ENCODE measurements at places on chromosomes 12 and 14.

DNA sequence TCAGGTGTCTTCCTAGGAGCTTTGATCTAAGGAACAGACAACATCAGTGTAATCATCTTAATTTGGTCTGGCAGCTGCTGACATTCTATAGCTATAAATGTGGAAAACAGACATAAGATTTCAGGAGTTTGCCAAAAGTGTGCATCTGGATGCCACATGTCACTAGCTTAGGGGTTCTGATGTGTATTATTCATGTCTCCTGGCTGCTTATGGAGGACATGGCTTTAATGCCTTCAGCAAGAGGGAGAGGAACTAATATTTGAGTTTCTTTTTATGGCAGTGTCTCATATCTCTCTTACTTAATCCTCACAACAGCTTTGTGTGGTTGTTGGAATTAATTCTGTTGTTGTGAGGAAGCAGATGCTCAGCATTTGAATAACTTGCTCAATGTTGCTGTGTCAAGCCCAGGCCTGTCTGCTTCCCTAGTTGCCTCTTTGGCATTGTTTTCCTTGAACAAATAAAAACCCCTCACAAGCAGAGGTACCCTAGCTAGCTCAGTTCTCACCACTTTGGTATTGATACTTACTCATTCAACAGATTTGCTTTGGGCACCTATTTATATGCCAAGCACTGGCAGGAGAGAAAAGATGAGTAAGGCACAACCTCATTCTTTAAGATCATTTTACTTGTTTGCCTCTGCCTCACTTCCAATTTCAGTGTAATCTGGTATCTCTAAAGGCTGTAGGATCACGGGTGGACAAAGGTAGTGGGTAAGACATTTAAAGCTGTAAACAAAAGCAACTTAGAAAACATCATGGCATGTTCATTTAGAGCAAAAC lies 39.8 kb upstream of the EID3 start:
- H3K4me1 ChIP-seq, result no peaks in the 10 kb centered on the region
- H3K4me3 ChIP-seq, result no peak overlapping the region
- H3K36me3 ChIP-seq, result no peaks in the 10 kb centered on the region
- no peaks in the 10 kb centered on the region for H3K27me3 ChIP-seq
- no peak for DNase-seq

DNA sequence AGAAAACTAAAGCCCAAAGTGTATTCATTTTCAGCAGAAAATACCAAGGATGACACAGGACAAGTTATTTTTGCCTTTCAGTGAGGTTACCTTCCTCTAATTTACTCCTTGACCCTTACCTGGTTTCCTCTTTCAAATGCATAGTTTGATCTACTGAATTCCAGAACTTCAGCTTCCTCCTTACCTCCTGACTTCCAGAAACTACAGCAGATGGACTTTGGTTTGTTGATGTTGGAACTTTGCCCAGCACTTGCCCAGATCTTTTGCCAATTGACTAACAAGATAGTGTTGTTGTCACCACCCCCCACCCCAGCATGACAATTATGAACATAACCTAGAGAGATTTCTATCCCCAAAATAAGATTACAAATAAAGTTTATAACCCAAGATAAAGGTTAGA lies 63.2 kb downstream of the NAV3 start:
- H3K36me3 ChIP-seq, result no peaks in the 10 kb centered on the region
- no peaks in the 10 kb centered on the region for H3K27me3 ChIP-seq
- H3K27ac ChIP-seq, result no peak overlapping the region
- H3K4me1 ChIP-seq, result no peaks in the 10 kb centered on the region
- no peak overlapping the region for H3K4me3 ChIP-seq
- no peak for DNase-seq

GRCh38 chr12:51534216-51535074 lies 56.6 kb upstream of the SCN8A start:
- no peak overlapping the region for H3K27ac ChIP-seq
- H3K4me3 ChIP-seq, result no peak overlapping the region
- H3K27me3 ChIP-seq, result peaks cover 19% of the 10 kb centered on the region
- H3K4me1 ChIP-seq, result no peaks in the 10 kb centered on the region
- no peaks in the 10 kb centered on the region for H3K36me3 ChIP-seq

DNA sequence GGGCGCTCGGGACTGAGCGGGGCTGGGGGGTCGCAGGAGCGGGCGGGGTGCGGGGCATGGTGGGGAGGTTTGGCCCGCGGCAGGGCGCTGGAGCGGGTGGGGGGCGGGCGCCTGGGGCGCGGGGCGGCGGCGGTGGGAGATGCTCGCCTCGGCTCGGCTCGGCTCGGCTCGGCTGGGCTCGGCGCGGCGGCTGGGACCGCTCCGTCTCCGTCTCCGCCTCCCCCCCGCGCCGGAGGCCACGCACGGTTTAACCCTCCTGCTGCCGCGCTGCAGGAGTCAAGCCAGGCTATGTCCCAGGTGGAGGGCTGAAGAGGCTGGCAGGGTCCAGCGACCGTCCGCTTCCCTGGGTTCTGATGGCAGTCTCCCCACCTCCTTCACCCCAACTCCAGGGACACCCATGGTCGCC lies at the start of gene PIANP:
Gene PIANP (minus strand): TSS at position 170 of the 406 bp plus-strand sequence. CDS start 2,754 bp downstream, outside the sequence.
- peak; percentile 54 for DNase-seq
- no peak within 1 kb of the TSS for H3K27ac ChIP-seq
- no peaks in the 10 kb centered on the region for H3K36me3 ChIP-seq
- peaks cover 23% of the 10 kb centered on the region for H3K4me1 ChIP-seq
- peaks cover 23% of the 10 kb centered on the region for H3K27me3 ChIP-seq

DNA sequence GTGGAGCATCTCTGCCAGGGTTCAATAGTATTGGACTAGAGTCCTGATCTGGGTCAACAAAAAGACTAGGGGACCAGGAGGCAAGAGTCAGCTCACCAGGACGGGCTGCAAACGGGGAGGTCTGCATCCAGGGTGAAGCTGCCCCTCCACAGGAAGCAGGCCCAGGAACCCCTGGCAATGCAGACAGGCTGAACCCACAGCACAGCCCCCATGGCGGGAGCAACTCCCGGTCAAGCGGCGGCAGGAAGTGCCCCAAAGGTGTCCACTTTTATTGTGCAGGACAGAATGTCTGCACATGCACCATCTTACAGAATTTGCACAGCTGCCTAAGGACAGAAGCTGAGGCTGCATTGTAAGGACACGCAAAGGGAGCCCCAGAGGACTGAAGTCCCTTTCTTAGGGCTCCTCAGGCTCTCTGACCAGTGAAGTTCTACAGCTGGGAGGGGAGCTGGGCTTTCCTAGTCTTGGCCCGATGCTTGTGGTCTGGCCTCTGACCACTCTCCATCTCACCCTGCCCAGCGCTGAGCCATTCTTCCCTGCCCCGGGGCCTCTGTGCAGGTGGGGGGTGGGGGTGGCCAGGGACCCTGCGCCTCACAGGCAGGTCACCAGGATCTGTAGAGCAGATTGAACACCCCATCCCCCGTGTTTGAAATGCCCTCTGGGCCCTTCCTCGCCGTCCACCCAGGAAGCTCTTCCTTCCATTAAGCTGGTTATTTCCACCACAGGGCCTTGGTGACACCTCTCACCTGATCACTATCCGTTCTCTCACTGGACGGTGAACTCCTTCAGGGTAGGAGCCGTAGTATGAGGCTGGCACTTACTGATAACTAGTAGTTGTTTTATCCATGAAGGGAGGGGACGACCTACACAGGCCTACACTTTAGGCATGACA lies 75.9 kb downstream of the NINJ2 start:
- H3K27ac ChIP-seq, result no peak overlapping the region
- no peaks in the 10 kb centered on the region for H3K27me3 ChIP-seq
- H3K4me1 ChIP-seq, result no peaks in the 10 kb centered on the region
- no peaks in the 10 kb centered on the region for H3K36me3 ChIP-seq
- DNase-seq, result no peak

DNA sequence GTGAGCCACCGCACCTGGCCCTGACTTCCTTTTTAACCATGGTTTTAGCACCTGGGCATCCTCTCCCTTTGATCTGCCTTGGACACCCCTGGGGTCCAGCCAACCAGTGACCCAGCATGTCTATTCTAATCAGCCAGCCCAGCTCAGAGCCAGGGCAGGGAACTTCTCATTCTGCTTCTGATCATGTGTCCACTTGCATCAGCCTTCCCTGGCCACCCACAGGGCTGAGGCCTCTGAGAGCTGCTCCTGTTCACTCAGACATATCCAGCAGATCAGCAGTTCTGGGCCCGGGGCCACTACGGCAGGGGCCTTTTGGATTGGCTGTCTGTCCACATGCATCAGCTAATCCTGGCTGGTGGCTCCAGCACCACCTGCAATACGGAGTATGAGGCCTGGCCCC lies 117.9 kb upstream of the MAP1LC3B2 start:
- no peak overlapping the region for H3K27ac ChIP-seq
- no peak for DNase-seq
- H3K36me3 ChIP-seq, result no peaks in the 10 kb centered on the region
- peaks cover 6% of the 10 kb centered on the region for H3K27me3 ChIP-seq

DNA sequence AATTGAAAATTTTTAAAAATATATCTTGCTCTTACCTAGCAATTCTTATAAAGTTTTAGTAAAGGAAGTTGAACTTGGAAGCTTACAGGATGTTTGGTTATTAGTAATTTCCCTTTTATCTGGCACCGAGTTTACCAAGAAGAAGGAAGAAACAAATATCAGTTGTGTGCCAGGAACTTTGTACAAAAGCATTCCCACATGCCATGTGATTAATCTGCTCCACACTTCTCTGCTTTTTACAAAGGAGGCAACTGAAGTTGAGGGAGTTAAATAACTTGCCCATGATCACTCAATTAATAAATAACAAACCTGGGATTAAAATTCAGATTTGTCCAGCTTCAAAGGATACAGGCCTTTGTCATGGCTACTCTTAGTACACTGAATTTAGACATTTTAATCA lies 122.5 kb upstream of the BCAT1 start:
- H3K4me3 ChIP-seq, result no peak overlapping the region
- no peaks in the 10 kb centered on the region for H3K27me3 ChIP-seq
- H3K4me1 ChIP-seq, result peaks cover 2% of the 10 kb centered on the region
- H3K27ac ChIP-seq, result no peak overlapping the region

DNA sequence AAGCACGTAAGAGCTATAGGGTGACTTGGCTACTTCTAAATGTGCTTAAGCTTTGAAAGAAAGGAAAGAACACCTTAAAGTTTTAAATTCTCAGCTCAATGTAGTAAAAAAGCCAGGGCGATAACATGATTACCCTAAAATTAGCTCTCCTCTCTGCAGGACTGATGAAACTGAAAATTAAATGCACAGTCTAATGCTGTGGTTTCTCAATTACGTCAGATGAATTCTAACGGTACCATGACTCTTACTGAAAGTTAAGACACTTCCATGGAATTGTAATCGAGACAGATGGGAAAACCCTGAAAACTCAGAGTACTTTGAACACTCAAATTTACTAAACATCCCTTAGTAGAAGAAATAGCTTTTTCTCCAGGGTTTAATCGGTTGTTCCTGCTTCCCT lies 25.9 kb upstream of the PRKD1 start:
- H3K36me3 ChIP-seq, result no peaks in the 10 kb centered on the region
- DNase-seq, result no peak
- no peaks in the 10 kb centered on the region for H3K27me3 ChIP-seq
- H3K4me1 ChIP-seq, result no peaks in the 10 kb centered on the region

- peaks cover 9% of the 10 kb centered on the region for H3K27me3 ChIP-seq
- no peak for DNase-seq
- H3K4me1 ChIP-seq, result peaks cover 29% of the 10 kb centered on the region
- H3K36me3 ChIP-seq, result peaks cover 19% of the 10 kb centered on the region
Observed at GRCh38 chr14:68976160-68977067, 2.7 kb downstream of the ACTN1 start.

DNA sequence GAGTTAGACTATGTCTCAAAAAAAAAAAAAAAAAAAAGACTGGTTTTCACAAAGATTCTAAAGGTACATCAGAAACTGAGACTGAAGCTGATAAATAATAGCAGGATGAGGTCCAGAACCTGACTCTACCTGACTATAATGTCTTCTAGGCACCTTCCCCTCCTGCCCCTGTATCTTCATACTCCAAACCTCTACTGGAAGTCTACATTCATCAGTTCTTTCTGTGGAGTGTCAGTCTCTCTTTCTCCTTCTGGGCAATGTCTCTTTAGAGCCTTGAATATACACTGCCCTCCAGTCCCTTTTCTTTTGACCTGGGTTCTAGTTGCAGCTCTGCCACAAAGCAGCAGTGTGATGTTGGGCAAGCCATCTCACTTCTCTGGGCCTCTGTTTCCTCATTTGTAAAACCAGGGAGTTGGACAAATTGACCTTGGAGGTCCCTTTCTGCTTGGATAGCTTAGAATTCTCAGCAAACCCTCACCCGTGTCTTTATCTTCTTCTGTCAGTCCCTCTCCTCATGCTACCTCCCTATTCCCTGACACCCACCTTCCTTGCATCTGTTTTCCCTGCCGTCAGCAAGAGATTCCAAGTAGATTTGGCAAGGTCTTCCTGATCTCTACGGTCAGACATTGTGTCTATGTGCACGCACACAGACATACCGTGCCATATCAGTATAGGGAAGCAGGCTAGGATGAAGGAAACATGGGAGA lies 4.3 kb downstream of the NFE2 start:
- peaks cover 14% of the 10 kb centered on the region for H3K4me1 ChIP-seq
- H3K36me3 ChIP-seq, result no peaks in the 10 kb centered on the region
- H3K27me3 ChIP-seq, result peaks cover 29% of the 10 kb centered on the region

DNA sequence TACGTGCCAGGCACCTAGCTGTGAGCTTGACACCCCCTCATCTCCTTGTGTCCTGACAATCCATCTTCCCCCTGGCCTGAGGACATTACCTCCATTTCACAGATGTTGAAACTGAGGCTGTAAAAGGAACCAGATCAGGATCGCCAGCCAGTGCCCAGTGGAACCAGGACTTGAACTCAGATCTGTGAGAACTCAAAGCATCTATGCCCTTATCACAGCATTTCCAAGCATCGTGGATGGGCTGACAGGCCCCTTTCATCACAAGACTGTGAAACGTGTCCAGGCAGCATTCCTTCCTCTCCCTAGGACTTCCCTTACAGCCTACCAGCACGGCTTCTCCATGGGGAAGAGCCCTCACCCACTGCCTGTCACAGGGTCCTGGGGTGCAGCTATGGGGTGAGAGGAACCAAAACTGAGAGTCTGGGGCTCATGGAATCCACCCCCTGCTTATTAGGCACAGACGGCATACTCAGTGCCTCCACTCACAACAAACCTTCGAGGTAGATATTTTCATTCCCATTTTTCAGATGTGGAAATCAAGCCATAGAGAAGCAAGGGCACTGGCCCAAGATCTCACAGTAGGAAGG lies 26.9 kb downstream of the CMKLR1 start:
- peaks cover 10% of the 10 kb centered on the region for H3K27me3 ChIP-seq
- H3K27ac ChIP-seq, result no peak overlapping the region
- no peak for DNase-seq
- no peaks in the 10 kb centered on the region for H3K36me3 ChIP-seq
- H3K4me1 ChIP-seq, result peaks cover 35% of the 10 kb centered on the region
- H3K4me3 ChIP-seq, result no peak overlapping the region

- DNase-seq, result no peak
- H3K27ac ChIP-seq, result no peak overlapping the region
- H3K27me3 ChIP-seq, result no peaks in the 10 kb centered on the region
- H3K36me3 ChIP-seq, result peaks cover 37% of the 10 kb centered on the region
- H3K4me1 ChIP-seq, result peaks cover 3% of the 10 kb centered on the region
Observed at GRCh38 chr14:89184952-89185351, 232.1 kb downstream of the FOXN3 start.

- no peaks in the 10 kb centered on the region for H3K36me3 ChIP-seq
- no peak for DNase-seq
- no peaks in the 10 kb centered on the region for H3K4me1 ChIP-seq
- H3K4me3 ChIP-seq, result no peak overlapping the region
- H3K27me3 ChIP-seq, result peaks cover 30% of the 10 kb centered on the region
Observed at GRCh38 chr12:3544296-3544965, 53.4 kb downstream of the PRMT8 start.

- H3K4me1 ChIP-seq, result no peaks in the 10 kb centered on the region
- DNase-seq, result no peak
- no peak overlapping the region for H3K27ac ChIP-seq
Observed at GRCh38 chr12:42725809-42726208, 136.3 kb upstream of the PRICKLE1 start.

- no peaks in the 10 kb centered on the region for H3K36me3 ChIP-seq
- H3K4me3 ChIP-seq, result no peak overlapping the region
- H3K27me3 ChIP-seq, result no peaks in the 10 kb centered on the region
- no peaks in the 10 kb centered on the region for H3K4me1 ChIP-seq
Observed at GRCh38 chr12:45697371-45697770, 32.1 kb upstream of the ARID2 start.
